Caco-2 (cell line): ENCODE measurements at places on chromosomes 12 and 14. TPM values are rescaled to one million over a fixed set of nuclear protein-coding genes. Genes with fewer than 3 reads are reported as not detected.

Gene C12orf50
- total RNA-seq = not detected in 2 replicates

DNA sequence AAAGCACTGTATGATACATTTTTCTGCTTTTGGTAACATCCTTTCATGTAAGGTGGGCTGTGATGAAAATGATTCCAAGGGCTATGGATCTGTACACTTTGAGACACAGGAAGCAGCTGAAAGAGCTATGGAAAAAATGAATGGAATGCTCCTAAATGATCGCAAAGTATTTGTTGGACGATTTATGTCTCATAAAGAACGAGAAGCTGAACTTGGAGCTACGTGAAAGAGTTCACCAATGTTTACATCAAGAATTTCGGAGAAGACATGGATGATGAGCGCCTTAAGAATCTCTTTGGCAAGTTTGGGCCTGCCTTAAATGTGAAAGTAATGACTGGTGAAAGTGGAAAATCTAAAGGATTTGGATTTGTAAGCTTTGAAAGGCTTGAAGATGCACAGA, 22.1 kb upstream of the SRGAP1 start:
- no peak overlapping the region for H3K27ac ChIP-seq
- no peak for DNase-seq
- H3K36me3 ChIP-seq = no peaks in the 10 kb centered on the region
- peaks cover 10% of the 10 kb centered on the region for H3K4me1 ChIP-seq
- H3K4me3 ChIP-seq = no peak overlapping the region

DNA sequence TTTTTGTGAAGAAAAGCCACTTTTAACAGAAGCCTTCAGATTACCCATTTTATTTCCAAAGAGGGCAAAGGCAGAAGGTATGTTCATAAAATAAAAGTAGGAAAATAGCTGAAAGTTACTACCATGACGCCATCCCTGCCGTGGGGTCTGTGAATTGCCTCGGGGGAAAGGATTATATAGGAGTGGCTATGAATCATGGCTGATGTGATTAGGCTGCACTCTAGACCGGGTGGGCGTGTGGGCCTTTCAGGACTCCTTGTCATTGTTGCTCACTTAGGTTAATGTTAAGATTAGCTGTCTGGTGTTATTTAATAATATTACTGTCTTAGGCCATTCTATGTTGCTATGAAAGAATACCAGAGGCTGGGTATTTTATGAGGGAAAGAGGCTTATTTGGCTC, 195.5 kb downstream of the EGLN3 start:
- no peaks in the 10 kb centered on the region for H3K4me1 ChIP-seq
- no peak overlapping the region for H3K4me3 ChIP-seq
- DNase-seq = no peak
- H3K27me3 ChIP-seq = no peaks in the 10 kb centered on the region; the same call in 1 of the 2 replicates

GRCh38 chr12:110688446-110689280, at the start of gene HVCN1:
HVCN1 (minus strand) TSS chr12:110689115; CDS start chr12:110683245, 5,870 bp downstream.
- H3K27me3 ChIP-seq = no peaks in the 10 kb centered on the region
- H3K36me3 ChIP-seq = no peaks in the 10 kb centered on the region
- peak; percentile 29 for DNase-seq
- H3K4me1 ChIP-seq = no peaks in the 10 kb centered on the region
